Astrocyte of the spinal cord (primary cell): ENCODE measurements at places on chromosomes 1 and 21.

- peak; percentile 69 for DNase-seq
Measured at GRCh38 chr1:24329797-24330543, 10.8 kb downstream of the GRHL3 start.

GRCh38 chr1:17212487-17213121 lies 7.7 kb downstream of the PADI1 start:
- peak; percentile 75 for DNase-seq

DNA sequence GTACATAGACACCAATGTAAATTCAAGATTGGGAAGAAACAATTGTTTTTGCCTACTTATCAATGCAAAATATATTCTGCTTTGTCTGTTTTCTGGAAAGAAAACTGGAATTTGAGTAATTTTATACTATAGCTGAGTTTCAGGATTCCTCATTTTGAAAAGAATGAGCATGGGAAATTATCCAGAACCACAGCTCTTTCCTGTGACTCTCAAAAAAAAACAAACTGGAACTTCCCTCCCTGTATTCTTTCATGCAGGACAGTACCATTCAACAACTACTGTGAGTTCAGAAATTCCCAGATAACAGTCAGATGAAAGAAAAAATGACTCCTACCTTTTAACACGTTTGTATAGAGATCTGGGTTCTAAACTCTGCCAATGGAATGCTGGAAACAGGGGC lies 372.4 kb downstream of the TGFB2 start:
- peak; percentile 81 for DNase-seq

DNA sequence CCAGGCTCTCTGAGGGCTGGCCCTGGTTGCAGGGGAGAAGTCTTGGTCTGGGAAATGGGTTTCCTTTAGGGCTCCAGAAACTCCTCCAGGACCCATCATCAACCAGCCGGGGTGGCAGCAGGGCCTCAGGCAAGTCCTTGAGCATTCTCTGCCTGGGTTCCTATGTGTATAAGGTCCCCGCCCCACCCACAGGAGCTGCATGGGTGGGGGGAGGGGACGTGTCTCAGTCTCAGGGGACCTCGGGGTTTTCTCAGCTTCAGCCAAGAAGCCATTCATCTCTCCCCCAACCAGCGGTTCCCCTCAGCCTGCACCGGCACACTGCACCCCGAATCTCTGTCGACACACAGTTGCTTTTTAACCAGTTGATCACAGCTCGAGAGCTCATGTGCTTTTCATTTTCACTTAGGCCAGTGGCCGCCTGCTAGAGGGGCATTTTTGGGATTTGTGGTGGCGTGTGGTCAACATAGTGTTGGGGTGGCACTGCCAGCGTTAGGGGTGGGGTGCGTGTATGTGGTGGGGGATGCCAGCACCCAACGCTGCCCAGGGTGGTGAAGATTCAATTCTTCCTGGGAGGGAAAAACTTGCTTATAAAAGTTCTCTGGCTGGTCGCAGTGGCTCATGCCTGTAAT lies 6.5 kb downstream of the RUNX3 start:
- DNase-seq = no peak

GRCh38 chr1:77350012-77350770 lies 68.4 kb downstream of the AK5 start:
- DNase-seq = no peak

DNA sequence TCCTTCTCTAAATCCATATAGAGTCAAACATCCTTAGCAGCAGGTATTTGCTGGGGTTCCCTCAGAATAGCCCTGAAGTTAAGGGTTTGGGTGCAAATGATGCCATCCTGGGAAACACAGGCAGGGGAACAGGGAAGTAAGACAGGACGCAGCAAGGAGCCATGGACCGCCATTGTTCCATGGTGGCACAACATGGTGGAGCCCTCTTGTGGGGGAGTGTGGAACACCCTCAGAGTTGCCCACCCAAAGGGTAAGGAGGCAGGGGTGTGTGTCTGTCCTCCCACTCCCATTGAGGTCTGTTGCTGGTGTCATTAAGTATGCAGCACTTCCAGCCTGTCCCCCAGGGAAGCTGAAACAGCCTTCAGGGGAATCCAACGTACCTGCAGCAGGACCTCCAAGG lies 20.4 kb upstream of the RCAN1 start:
- no peak for DNase-seq
